ENCODE measurements at places on chromosomes 11 and 22.

DNA sequence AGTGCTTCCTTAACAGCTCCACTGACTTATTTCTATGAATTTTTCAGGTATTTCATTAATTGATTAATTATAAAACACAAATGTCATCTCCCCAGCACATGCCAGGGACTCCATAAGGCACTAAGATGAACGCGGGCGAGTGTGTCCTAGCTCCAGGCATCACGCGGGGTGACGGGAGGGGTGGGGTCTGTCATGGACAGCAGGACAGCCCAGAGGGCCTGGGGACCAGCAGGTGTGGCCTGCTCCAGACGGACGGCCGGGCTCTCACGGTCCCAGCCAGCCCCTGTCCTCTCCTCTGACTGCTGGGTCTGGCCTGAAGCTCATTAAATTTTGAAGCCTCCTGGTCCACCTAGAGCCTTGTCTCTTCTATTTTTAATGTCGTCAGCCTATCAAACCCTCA lies 531.1 kb downstream of the BRD1 start:
- DNase-seq, result no peak

DNA sequence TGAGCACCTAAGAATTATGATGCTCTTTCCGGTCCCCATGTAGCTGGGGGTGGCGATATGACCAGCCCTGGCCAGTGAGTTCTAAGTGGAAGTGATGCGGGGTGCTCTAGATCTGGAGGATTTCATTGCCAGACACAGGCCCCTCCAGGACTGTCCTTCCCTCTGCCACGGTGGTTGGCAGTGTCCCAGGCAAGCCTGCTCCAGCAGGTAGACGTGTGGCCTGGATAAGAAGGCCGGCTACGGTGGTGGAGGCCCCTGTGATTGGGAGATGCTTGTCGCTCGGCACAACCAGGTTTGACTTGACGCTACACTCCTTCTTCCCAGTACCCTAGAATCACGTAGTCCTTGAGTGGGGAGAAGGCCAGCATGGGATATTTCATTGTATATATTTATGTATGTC lies 9.1 kb upstream of the ARHGAP8 start:
- DNase-seq, result no peak

GRCh38 chr11:73716153-73717056 lies 44.5 kb downstream of the RAB6A start:
- DNase-seq, result no peak

GRCh38 chr22:27670701-27671412 lies 130.7 kb downstream of the MN1 start:
- peak; percentile 72 for DNase-seq

DNA sequence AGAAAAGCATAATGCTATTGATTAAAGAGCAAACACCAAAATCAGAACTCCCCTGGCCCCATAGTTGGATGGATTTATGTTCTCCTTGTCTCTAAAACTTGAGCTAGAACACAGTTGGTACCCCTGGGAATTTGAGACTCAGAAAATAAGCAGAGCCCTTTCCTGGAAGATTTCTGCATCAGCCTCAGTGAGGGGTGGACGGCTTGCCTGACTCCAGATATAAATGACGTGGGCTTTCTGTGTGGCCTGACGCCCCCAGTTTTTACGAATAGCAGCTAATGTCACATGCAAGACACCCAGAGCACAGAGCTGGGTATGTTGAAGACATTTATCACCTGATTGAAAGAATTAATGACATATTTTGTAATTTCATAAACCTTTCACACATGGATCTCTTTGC lies 130.8 kb downstream of the TRIM29 start:
- DNase-seq, result no peak
